ENCODE measurements at places on chromosomes 12 and 14.

DNA sequence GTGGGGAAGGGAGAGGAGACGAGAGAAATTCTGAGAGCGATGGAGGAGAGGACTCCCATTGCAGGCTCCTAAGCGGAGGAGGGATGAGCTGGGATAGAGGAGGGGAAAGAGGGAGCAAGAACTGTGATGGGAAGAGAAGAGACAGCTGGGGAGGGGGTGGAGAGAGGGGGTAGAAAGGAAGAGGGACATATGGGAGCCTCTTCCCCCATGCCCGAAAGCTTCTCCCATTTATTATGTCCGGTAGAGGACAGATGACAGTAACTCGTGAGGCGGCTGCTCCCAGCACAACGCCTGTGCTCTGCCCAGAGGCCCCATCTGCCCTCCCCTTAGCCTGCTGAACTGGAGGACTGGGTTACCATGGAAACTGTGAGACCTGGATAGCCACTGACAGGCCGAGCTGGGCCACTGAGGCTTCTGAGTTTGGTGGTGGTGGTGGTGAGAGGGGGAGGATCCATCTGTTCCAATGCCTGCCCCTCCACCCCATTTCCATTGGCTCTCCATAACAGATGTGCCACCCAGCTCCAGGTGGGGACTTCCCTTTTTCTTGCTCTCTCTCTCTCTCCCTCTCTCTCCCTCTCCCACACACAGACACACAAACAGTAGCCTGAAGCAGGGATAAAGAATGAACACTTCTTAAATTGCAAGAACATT lies 8.3 kb downstream of the CPNE6 start:
- peak; percentile 72 for DNase-seq

DNA sequence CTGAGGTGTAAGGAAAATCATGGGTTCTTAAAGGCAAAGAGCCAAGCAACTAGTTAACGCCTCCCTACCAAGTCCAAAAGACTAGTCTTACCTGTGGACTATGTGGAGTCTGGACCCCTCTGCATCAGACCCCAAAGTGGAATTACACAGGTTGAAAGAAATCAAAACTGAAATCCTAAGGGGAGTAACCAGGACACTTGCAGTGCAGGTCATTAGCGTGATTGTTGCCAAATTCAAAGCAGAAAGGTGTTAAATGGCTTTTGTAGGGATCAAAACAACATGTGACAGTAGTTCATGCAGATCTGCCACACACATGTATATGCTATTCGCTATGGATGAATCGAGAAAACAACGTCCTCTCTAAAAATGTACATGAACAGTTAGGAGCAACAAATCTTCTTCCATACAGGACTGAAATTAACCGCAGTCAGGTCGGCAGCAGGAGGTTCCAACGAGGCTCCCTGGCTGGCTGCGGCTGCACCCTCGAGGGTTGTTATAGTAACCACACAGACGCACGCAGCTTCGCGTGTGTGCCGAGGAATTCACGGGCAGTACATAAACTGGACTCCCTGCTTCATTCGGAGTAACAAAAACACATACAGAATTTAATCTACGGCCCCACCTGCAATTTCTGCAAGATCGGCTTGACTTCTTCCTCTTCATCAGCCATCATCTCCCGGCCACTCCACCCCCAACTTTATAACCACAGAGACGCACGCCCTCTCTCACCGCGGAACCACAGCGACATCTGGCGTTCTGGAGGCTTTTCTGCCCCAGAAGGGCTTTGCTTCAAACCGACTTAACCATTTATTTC lies at the start of gene TTC5:
TTC5 (minus strand) TSS at position 687 of the 814 bp plus-strand sequence; CDS start at position 673, 14 bp downstream.
- peak; percentile 98 for DNase-seq

DNA sequence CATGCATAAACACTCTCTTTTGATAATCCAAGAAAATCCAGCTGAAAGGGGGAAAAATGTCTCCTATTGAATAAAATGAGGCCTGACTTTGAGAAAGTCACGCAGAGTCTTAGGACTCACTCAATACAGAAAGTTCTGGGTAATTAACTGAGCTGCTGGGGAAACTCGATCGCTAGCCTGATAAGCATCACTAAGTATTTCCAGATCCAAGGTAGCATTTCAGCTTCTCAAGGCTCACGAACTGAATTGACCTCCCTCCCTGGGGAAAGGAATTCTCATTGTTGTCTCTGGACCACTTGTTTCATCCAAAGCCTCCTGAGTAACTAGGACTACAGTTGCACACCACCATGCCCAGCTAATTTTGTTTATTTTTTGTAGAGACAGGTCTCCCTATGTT lies 13.8 kb upstream of the ANAPC5 start:
- no peak for DNase-seq

DNA sequence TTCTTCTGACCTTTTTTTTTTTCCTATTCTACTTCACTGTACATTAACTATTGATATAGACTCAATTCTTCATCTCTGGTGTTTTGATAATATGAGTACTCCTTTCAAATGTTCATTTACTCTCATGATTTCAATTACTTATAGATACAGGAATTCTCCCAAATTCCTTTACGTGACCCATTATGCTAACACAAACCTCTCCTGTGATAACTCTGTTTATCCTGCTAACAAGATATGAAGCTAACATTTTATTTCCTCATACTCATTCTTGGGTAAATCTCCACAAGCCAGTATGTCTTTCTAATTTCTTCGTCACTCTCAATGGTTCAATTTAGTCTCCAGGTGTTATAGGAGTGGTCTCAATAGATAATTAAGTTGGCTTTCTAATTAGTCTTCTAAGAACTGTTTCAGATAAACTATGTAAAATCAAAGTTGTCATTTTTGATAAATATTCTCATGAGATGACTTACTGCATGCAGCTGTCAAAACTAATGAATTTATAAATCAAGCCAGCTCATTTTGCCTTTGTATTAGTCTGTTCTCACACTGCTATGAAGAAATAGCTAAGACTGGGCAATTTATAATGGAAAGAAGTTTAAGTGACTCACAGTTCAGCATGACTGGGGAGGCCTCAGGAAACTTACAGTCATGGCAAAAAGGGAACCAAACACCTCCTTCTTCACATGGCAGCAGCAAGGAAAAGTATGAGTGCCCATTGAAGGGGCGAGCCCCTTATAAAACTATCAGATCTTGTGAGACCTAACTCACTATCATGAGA lies 130.6 kb upstream of the MYF6 start:
- no peak for DNase-seq

DNA sequence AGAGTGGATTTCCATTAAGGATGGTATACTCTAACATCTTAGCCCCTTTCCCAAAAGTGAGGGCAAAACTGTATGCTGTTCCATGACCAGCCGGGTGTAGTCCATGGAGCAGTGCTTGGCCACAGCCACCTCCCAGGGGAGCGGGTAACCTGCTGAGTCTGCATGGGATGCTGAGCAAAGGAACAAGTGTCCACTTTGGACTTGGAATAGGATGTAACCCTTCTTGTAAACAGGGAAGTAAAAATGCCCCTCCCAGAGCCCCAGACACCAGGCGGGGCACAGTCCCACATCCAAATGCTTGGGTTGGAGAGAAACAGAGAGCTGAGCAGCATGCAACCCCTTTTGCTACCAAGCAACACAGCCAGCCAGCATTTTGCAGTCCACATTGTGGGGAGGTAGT lies 65.6 kb downstream of the ACTN1 start:
- no peak for DNase-seq

- DNase-seq, result no peak
These were observed 7.9 kb upstream of the DIO3 start for GRCh38 chr14:101553393-101553792.

GRCh38 chr12:125201940-125202339 lies 136.7 kb downstream of the AACS start:
- no peak for DNase-seq

- DNase-seq, result no peak
These were observed 88.5 kb downstream of the DAD1 start for GRCh38 chr14:22500525-22500924.

DNA sequence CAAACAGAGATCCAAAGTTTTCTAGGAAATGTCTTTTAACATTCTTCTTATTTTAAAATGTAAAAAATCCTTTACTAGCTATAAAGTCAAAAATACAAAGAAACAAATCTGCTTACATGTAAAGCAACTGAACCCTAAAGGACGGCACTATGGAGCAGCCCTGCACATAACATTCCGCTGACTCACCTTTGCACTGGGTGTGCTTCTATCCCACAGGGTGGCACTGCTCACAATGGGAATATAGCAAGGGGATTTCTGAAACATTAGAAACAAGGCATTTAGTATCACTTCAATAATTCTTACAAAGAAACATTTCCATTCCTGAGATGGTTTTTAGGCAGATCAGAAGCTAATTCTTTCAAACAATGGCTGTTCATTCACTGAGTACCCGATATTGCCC lies 94.3 kb downstream of the C12orf42 start:
- no peak for DNase-seq

GRCh38 chr14:98984719-98985041 lies 287.3 kb downstream of the BCL11B start:
- no peak for DNase-seq

GRCh38 chr14:74974364-74975058 lies 19.1 kb upstream of the PGF start:
- no peak for DNase-seq

GRCh38 chr12:78778339-78778738 lies 86.2 kb upstream of the SYT1 start:
- DNase-seq, result no peak
